ENCODE measurements at places on chromosomes 3 and 15. TPM values are rescaled to one million over a fixed set of nuclear protein-coding genes. Genes with fewer than 3 reads are reported as not detected.

Gene AP3B2
- not detected for total RNA-seq

Gene NLGN1
- not detected for total RNA-seq

Gene KNG1
- not detected for total RNA-seq

Gene CCR1
- 41.4 TPM for total RNA-seq

Gene VPS13C
- total RNA-seq = 58.3 TPM

Gene STAC
- not detected for total RNA-seq

Gene ASB14
- not detected for total RNA-seq

Gene ANKRD34C
- total RNA-seq = not detected

- peak overlapping the region; percentile 89 for H3K27ac ChIP-seq
- no peak for DNase-seq
- no peaks in the 10 kb centered on the region for H3K36me3 ChIP-seq
- H3K4me1 ChIP-seq = peaks cover 49% of the 10 kb centered on the region
- no peaks in the 10 kb centered on the region for H3K27me3 ChIP-seq
These were observed 4.1 kb downstream of the LOXL1 start for GRCh38 chr15:73930371-73930770.

DNA sequence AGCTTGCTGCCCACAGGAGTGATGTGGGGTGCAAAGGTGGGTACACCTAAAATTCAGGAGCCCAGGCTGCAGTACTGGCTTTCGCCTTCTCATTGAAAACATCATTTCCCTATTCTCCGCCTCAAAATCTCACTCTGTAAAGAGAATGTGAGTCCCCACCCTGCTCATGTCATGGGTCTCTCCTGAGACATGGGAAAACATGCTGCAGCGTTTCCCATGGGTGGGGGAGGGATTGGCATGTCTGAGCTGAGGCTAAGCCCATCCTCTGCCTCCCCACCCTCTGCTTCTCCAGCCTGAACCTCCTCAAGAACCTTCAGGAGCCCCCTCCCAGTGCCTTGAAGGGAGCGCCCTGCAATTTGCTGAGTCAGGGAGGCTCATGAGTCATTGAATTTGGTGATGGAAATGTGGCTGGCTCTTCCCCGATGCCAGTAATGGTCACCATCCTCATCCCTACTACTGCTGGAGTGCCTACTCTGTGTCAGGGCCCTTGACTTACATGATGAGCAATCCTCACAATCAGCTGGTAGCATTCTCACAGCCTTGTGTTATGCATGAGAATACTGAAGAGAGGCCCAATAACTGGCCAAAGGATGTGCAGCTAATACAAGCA is 28.8 kb downstream of the WNT5A start:
- no peak overlapping the region for H3K27ac ChIP-seq
- no peak for DNase-seq
- H3K4me3 ChIP-seq = no peak overlapping the region
- H3K27me3 ChIP-seq = no peaks in the 10 kb centered on the region
- no peaks in the 10 kb centered on the region for H3K4me1 ChIP-seq

GRCh38 chr15:72835294-72835890 is 51.8 kb upstream of the ADPGK start:
- H3K27ac ChIP-seq = no peak overlapping the region
- H3K4me3 ChIP-seq = no peak overlapping the region

DNA sequence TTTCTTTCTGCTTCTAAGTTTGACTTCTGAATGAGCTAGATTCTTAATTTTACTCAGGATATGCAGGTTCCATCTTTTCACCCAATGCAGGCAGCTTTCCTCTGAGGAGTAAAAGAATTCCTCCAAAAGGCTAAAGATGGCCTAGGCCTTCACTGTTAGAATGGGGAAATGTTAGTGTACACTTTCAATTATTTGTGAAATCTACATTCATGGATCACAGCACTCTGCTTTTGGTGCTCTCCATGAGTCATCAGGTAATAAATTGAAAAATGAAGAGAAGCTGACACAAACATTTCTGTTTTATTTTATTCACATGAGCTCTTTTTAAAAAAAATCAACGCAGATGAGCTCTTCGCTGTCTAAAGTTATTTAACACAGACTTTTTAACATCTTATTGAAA is 502.5 kb upstream of the GOLIM4 start:
- H3K4me3 ChIP-seq = no peak overlapping the region
- no peaks in the 10 kb centered on the region for H3K4me1 ChIP-seq
- no peaks in the 10 kb centered on the region for H3K27me3 ChIP-seq

- no peak overlapping the region for H3K27ac ChIP-seq
- H3K4me1 ChIP-seq = peaks cover 7% of the 10 kb centered on the region
- no peak for DNase-seq
- H3K27me3 ChIP-seq = peaks cover 17% of the 10 kb centered on the region
- H3K4me3 ChIP-seq = no peak overlapping the region
These were observed 66.4 kb upstream of the MCTP2 start for GRCh38 chr15:94164971-94165370.

DNA sequence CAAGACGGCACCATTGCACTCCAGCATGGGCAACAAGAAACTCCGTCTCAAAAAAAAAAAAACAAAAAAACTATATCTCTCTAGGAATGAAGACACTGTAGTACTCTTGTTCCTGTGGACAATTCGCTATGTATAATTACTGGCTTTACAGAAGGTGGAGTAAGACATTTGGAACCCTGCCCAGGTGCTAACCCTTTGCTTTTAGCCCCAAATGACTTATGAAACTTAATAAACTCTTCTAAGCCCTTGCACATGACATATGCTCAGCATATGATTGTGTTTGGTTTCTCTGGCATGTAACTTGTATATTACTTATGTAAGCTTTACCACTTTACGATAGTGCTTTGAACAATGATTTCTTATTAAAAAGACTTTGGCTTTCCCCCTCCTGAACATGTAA is 27.3 kb upstream of the PRTG start:
- no peak overlapping the region for H3K27ac ChIP-seq
- H3K4me1 ChIP-seq = peaks cover 6% of the 10 kb centered on the region

DNA sequence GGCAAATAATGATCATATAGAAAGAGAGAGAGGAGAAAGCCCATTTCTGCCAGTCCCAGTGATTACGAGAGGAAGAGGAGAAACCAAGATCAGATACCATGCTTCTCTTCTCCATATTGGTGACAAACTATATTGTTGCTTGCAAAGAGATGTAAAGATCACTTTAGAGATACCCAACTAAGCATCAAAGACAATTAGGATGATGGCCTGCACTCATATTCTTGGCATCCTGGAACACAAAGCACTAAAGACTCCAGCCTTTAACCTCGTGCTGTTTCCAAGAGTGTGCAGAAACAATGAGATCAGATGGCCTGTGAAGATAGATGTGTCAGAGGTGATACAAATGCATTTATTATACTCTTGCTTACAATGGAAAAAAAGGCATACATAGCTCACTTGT is 170.7 kb upstream of the TP63 start:
- H3K27me3 ChIP-seq = no peaks in the 10 kb centered on the region
- no peak overlapping the region for H3K4me3 ChIP-seq
- DNase-seq = no peak
- no peaks in the 10 kb centered on the region for H3K4me1 ChIP-seq

- H3K4me1 ChIP-seq = no peaks in the 10 kb centered on the region
- no peaks in the 10 kb centered on the region for H3K36me3 ChIP-seq
- H3K27ac ChIP-seq = no peak overlapping the region
- no peak for DNase-seq
- no peaks in the 10 kb centered on the region for H3K27me3 ChIP-seq
These were observed 19.1 kb downstream of the SPSB4 start for GRCh38 chr3:141070229-141070628.

DNA sequence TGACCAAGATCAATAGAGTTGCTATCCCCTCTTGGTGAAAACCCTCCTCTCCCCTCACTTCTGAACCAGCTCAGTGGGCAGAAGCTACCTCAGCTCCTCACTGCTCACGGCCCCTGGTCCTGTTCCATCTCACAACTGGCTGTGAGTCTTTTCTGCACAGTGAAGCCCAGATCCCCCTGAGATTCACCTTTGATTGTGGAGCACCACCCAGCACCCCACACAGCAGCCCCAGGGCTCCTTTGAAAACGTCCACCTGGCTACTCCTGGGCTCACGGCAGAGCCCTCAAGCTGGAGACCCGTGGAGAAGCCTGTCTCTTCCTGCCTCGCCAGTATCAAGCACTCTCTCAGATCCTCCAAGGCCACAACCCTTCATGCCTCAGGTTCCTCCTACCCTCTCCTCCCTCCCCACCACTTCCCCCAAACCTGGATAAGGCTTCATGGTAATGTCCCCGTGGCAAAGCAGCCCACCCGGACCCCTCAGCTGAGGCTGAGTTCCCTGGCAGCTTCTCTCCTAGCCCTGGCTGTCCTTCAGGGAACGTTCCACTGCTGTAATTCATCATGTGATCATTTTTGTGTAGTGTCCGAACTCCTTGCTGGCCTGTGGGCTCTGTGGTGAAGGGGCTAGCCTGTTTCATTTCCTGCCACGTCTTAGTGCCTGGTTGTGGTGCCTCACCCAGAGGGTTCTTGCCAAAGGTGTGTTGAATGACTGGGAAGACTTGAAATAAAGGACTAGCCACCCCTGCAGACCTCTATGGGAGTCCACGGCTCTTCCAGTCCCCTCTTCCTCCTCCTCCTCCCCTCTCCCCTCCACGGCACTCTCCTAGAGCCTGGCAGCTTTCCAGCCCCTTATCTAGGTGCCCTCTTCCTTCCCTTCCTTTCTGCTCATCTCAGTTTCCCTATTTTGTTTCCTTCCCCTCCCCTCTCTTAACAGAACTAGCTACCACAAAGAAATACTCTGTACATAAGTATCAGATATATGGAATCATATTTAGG is 44.5 kb downstream of the KY start:
- H3K36me3 ChIP-seq = no peaks in the 10 kb centered on the region
- H3K4me3 ChIP-seq = no peak overlapping the region
- DNase-seq = no peak

- no peak overlapping the region for H3K4me3 ChIP-seq
- DNase-seq = peak; percentile 11
- no peak overlapping the region for H3K27ac ChIP-seq
- H3K27me3 ChIP-seq = peaks cover 71% of the 10 kb centered on the region
- H3K36me3 ChIP-seq = no peaks in the 10 kb centered on the region
These were observed 4.0 kb upstream of the ITGA11 start for GRCh38 chr15:68435966-68436365.

DNA sequence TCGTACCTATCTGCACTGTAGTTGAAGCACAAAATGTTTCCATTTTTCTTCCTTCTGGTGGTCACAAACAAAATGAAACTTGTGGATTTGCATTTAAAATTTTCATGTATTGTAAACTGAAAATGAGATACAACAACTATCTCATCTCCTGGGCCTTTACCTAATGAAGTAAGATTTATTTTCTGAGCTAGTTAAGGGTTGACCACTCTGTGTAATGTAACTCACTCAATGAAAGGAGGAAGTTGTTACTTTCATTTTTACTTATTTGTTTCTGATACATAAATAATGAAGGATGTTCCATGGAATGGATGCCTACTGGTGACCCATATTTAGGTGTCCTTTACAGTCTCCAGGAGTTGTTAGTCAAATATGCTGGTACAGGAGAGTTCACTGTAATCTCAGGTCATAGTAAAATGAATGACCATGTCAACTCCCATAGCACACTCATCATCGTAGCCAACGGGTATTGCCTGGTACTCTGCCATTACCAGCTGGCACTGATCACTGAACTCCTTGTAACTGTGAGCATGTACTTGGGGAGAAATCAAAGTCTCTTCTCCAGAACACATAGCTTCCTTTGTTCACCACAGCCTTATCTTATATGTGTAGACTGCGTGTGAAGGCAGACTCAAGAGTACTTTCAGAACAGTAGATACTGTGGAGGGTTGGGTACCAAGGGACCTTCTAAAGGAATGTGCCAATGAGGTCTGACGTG is 474.2 kb upstream of the ROBO2 start:
- no peaks in the 10 kb centered on the region for H3K36me3 ChIP-seq
- H3K4me3 ChIP-seq = no peak overlapping the region
- no peaks in the 10 kb centered on the region for H3K27me3 ChIP-seq
- no peak for DNase-seq
- no peak overlapping the region for H3K27ac ChIP-seq

- no peak overlapping the region for H3K27ac ChIP-seq
- peaks cover 22% of the 10 kb centered on the region for H3K27me3 ChIP-seq
- H3K36me3 ChIP-seq = no peaks in the 10 kb centered on the region
- DNase-seq = no peak
- no peaks in the 10 kb centered on the region for H3K4me1 ChIP-seq
- no peak overlapping the region for H3K4me3 ChIP-seq
These were observed 28.6 kb upstream of the TLE3 start for GRCh38 chr15:70126362-70126761.

GRCh38 chr3:105359098-105359762 is 7.5 kb upstream of the ALCAM start:
- H3K36me3 ChIP-seq = no peaks in the 10 kb centered on the region
- H3K27me3 ChIP-seq = peaks cover 31% of the 10 kb centered on the region
- no peak overlapping the region for H3K4me3 ChIP-seq
- H3K27ac ChIP-seq = no peak overlapping the region
- H3K4me1 ChIP-seq = peaks cover 5% of the 10 kb centered on the region
- DNase-seq = no peak

- DNase-seq = no peak
- no peaks in the 10 kb centered on the region for H3K27me3 ChIP-seq
- no peaks in the 10 kb centered on the region for H3K36me3 ChIP-seq
- no peaks in the 10 kb centered on the region for H3K4me1 ChIP-seq
- no peak overlapping the region for H3K27ac ChIP-seq
- H3K4me3 ChIP-seq = no peak overlapping the region
These were observed 1280.4 kb downstream of the NSUN3 start for GRCh38 chr3:95343228-95343627.

DNA sequence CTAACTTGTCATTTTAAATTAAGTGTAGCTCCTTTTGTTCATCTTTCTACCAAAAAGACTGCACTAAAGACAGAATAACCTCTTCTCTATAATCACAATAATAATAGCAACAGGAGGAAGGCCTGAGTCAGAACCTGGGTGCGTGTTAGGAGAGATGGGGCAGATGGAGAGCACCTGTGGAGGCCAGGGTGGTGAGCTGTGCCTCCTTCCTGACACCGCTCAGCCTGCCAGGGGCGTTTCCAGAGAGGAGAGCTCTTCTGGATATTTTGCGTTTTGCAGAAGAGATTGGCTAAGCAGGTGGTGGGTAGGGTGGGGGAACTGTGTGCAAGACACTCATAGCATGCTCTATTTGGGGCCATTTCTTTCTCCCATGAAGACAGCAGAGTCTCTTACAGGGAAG is 83.5 kb downstream of the MEGF11 start:
- H3K27me3 ChIP-seq = peaks cover 9% of the 10 kb centered on the region
- H3K4me1 ChIP-seq = no peaks in the 10 kb centered on the region
- no peaks in the 10 kb centered on the region for H3K36me3 ChIP-seq
- no peak for DNase-seq
- H3K27ac ChIP-seq = no peak overlapping the region

GRCh38 chr3:177195242-177195991 is 1.9 kb downstream of the TBL1XR1 start:
- H3K27ac ChIP-seq = peak overlapping the region; percentile 99
- peak overlapping the region; percentile 98 for H3K4me3 ChIP-seq
- H3K36me3 ChIP-seq = peaks cover 53% of the 10 kb centered on the region
- peaks cover 66% of the 10 kb centered on the region for H3K4me1 ChIP-seq
- H3K27me3 ChIP-seq = no peaks in the 10 kb centered on the region
- peak; percentile 38 for DNase-seq

DNA sequence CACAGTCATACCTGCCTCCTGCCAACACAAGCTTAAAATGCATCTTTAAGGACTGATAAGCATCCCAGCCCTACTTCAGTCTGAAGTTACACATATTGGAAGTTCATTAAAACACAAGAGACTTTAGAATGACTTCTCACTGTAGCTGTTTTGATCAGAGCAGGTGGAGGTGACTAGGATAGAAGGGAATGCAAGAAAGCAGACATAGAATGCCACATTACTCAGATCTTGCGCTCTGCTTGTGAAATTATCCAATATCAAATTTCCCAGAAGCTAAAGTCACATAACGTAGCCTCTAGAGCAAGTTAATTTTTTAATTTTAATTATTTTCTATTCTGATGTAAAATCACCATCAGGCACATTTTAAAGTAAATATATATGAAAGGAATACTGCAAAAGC is 306.5 kb downstream of the PLOD2 start:
- no peak for DNase-seq
- H3K36me3 ChIP-seq = no peaks in the 10 kb centered on the region
- H3K4me1 ChIP-seq = no peaks in the 10 kb centered on the region
- no peaks in the 10 kb centered on the region for H3K27me3 ChIP-seq
- H3K27ac ChIP-seq = no peak overlapping the region
- no peak overlapping the region for H3K4me3 ChIP-seq

Measured in activated CD8-positive, alpha-beta T cell treated with anti-CD3 and anti-CD28 coated beads, Interleukin-2, amount 10 ng/mL, durations not matched to agents 7 days and 5 days (primary cell).